Glutamatergic neuron (in vitro differentiated cells): ENCODE measurements at places on chromosomes 12 and 14. TPM values are rescaled to one million over a fixed set of nuclear protein-coding genes. Genes with fewer than 3 reads are reported as not detected.

- no peak for DNase-seq
Measured at GRCh38 chr12:68428211-68428610, 96.0 kb upstream of the MDM1 start.

- DNase-seq = no peak
Measured at GRCh38 chr12:27814851-27815591, 35.0 kb upstream of the MANSC4 start.

DNA sequence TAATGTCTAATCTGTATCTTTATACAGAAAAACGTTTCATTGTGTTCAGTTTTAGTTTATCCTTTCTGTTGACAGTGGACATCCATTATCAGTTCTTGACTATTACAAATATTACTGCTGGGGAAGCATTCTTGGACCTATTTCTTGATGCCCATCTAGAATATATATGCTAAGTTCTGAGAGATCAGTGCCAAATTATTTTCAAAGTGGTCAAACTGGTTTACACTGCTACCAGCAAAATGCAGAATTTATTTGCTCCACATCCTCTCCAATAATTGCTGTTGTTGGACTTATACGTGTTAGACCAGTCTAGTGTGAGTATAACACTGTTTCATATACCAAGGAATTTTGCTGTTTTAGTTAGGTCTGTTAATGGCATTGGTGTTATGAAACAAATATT, 85.5 kb upstream of the TRAF3 start:
- no peak for DNase-seq

DNA sequence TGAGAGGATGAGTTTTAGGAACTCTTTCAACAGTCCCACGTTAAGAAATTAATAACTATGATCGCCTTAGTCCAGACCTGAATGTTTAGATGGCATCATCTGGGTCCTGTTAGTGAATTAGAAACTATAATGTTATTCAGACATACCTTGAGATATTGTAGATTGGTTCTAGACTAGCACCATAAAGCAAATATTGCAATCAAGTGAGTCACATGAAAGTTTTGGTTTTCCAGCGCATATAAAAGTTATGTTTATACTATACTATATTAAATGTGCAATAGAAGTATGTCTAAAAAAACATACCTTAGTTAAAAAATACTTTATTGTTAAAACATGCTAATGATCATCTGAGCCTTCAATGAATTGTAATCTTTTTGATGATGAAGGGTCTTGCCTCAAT, 106.6 kb upstream of the ATP2B1 start:
- no peak for DNase-seq

DNA sequence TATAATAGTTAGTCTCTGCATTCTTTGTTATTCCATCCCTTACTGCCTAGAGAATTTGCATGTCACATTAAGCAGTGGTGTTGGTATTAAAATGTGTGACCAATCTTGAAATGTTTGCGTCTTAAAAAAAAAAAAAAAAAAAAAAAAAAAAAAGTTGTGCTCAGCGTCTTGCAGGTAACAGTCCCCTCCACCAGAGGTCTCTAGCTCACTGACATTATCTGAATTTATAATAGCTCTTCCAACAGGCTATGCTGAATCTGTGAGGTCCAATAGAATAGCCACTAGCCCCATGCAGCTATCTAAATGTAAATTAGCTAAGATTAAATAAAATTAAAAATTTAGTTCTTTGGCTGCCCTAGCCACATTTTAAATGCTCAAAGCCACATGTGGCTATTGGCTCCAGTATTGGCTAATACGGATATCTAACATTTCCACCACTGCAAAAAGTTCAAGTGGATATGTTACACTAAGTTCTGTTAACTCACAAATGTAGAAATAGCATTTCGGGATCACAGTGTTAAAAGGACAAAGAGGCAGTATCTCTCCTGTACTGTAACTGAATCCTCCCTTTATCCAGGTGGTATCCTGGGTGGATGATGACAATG, 28.7 kb downstream of the NKX2-8 start:
- no peak for DNase-seq

GRCh38 chr14:73726025-73726961, 12.1 kb upstream of the PNMA1 start:
- DNase-seq = no peak

- peak; percentile 82 for DNase-seq
Measured at GRCh38 chr12:57005980-57006808, at the start of gene ZBTB39. ZBTB39 (minus strand) TSS chr12:57006546; CDS start chr12:57004917, 1,629 bp downstream.

GRCh38 chr12:108129017-108129812, at the start of gene WSCD2:
WSCD2 (plus strand) TSS chr12:108129288; CDS start chr12:108195833, 66,545 bp downstream.
- DNase-seq = peak; percentile 86

GRCh38 chr14:51284241-51284640, 44.2 kb downstream of the TMX1 start:
- no peak for DNase-seq

DNA sequence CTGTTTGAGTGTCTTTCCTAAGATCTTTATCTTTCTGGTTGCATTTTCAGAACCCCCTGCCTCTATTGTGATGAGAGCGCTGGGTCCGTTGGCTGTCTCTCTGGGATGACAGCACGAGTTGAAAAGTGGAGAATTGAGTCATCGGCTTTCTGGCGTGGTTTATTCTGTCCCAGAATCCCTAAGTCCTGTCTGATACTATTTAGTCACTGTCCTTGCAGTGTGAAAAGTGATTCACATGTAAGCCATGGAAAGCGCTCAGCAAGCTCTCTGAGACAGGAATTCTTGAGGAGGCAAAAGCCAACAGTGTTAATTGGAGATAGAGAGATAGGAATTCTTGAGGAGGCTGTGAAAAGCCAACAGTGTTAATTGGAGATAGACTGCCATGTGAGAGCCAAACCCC, 121.7 kb downstream of the CHST11 start:
- DNase-seq = no peak

- no peak for DNase-seq
Measured at GRCh38 chr14:100261621-100262020, 22.7 kb downstream of the YY1 start.

DNA sequence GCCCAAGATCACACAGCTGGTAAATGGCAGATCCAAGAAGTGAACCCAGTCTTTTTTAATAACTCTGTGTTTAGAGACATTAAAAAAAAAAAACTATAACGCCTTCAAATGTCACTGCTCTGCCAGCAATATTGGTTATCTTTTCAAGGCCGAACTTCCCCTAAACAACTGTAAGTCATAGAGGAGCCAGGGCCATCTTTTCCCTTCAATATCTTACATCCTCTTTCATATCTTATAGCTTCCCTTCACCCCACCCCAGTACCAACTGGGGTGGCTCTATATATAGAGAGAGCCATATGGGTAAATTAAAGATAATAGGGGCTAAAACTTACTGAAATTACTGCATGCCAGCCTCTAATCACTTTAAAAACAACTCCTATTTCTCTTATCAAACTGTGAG, 100.2 kb downstream of the STAB2 start:
- no peak for DNase-seq

- DNase-seq = no peak
Measured at GRCh38 chr12:132118876-132119275, 25.2 kb downstream of the DDX51 start.

DNA sequence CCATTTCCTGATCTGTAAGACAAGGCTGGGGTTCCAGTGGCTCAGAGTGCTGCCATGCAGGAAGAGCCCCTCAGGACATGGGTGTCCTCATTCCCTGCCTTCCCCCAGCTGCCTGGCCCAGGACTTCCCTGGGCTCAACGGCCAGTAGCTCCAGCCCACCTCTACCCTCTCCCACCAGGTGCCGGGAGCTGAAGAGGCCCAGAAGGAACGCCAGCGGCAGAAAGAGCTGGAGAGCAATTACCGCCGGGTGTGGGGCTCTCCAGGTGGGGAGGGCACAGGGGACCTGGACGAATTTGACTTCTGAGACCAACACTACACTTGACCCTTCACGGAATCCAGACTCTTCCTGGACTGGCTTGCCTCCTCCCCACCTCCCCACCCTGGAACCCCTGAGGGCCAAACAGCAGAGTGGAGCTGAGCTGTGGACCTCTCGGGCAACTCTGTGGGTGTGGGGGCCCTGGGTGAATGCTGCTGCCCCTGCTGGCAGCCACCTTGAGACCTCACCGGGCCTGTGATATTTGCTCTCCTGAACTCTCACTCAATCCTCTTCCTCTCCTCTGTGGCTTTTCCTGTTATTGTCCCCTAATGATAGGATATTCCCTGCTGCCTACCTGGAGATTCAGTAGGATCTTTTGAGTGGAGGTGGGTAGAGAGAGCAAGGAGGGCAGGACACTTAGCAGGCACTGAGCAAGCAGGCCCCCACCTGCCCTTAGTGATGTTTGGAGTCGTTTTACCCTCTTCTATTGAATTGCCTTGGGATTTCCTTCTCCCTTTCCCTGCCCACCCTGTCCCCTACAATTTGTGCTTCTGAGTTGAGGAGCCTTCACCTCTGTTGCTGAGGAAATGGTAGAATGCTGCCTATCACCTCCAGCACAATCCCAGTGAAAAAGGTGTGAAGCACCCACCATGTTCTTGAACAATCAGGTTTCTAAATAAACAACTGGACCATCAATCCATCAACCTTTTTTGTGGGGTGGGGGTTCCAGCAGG, 17.6 kb downstream of the AGAP2 start:
- no peak for DNase-seq

GRCh38 chr12:111869671-111870070, 27.6 kb downstream of the MAPKAPK5 start:
- peak; percentile 30 for DNase-seq

DNA sequence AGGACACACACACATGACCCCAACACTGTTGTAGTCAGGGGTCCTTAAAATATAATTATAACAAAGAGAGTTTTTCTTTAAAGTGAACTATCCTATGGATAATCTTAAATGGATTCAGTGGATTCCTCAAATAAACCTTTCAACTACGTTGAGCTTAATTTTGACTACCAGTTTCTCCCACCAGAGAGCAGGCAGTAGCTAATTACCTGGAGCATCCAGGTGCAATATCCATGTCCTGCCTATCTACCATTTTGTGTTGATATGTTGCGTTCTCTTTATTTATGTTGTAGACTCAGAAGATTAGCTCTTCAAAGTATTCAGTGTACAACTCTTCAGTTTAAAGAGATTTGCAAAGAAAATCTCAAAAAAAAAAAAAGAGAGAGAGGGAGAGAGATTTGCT, 127.2 kb upstream of the GZMB start:
- no peak for DNase-seq

- DNase-seq = no peak
Measured at GRCh38 chr14:100619396-100620254, 32.4 kb upstream of the BEGAIN start.

KRT78 gene
- not detected for total RNA-seq

FAM234B gene
- 26.8 TPM for total RNA-seq

KLRK1 gene
- total RNA-seq = not detected

DIO3 gene
- total RNA-seq = not detected

GPX2 gene
- total RNA-seq = 1.3 TPM

HAL gene
- not detected for total RNA-seq

KRT73 gene
- total RNA-seq = not detected

SLC2A14 gene
- 1.3 TPM for total RNA-seq

COX8C gene
- total RNA-seq = not detected

CAPS2 gene
- total RNA-seq = 6.8 TPM

SSTR1 gene
- total RNA-seq = 8.2 TPM

EMP1 gene
- total RNA-seq = not detected

INSM2 gene
- 21.7 TPM for total RNA-seq

TRHDE gene
- 16.7 TPM for total RNA-seq

LRTM2 gene
- 14.6 TPM for total RNA-seq

BAZ1A gene
- total RNA-seq = 41.3 TPM

KIF5A gene
- total RNA-seq = 314 TPM

OR6C2 gene
- total RNA-seq = not detected
